ENCODE measurements at places on chromosomes 16 and 17.

DNA sequence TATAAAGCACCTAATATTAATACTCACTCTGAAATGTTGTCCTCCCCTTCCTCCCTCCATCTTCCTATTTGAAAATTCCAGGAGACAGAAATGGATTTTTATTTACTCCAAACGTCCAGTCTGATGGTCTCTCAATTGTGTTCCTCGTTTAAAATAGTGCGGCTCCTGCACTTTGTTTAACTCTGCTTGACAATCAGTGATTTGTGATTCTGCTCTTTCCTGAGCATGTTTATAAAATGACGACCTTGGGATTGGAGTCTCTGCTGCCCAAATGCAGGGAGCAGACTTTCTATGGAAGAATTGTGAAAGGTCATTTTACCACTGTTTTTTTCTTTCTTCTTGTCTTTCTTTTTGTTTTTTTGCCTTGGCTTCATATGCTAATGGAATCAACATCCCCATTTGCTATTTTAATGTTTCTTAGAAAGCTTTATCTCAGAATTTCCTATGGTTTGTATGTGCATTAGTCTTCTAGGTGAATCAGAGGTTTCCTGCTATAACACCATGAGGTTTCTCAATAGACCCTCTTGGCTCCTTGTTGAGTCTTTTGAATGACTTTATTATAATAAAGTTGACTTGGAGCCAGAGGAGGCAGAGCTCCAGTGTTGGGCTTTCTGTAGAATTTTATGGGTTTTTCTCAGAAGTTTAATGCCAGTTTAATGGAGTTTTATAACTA is 376.5 kb downstream of the CDH11 start:
- DNase-seq = no peak

DNA sequence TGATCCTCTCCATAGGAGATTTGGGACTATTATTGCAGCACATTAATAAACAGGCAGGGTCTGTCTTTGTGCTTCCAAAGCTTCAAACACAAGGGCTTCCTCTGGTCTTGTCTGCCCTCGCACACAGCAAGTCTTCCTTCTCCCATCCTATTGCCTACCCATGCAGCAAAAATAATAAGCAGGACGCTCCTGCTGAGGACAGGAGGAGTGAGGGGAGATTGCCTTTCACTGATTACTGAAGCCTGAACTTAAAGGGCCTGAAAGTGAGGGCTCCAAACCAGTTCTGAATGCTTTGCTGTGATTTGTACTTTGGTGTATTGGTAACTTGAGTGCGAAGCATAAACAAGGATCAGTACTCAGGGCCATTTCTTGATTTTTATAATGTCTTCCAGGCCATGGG is 197.6 kb upstream of the XYLT1 start:
- DNase-seq = no peak

DNA sequence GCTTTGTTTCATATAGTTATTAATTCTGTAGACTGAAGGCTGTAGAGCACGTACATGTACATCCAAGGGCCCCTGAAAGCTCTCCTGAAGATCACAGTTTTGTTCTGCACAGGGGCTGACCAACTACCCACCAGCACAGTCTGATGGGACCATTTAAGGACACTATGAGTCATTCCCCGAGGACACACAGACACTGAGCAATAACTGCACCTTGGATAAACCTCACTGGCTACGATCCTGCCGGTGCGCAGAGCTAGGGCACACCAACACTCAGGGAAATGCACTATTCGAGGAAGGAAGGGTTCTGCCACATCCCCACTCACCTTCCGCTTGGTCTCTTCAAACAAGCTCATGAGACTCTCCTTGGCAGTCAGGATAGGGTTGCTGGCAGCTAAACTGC is 20.3 kb downstream of the SMG6 start:
- no peak for DNase-seq

DNA sequence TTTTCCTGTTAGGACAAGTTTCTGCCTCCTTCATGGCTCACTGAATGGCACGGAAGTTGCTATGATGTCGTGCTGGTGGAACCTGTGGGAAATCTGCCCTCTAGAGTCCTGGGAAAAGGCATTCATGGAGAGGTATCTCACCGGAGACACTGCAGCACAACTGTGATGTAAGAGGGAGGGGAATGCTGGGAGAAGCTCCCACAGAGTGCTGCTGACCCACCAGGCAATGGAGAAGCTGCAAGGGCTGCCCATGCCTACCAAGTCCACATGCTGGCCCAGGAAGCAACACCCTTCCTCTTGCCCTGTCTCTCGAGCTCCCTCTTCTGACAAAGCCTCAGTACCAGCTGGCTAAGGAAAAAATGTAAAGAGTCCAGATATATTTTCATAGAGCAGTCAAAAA is 45.2 kb upstream of the SLC5A11 start:
- DNase-seq = no peak

DNA sequence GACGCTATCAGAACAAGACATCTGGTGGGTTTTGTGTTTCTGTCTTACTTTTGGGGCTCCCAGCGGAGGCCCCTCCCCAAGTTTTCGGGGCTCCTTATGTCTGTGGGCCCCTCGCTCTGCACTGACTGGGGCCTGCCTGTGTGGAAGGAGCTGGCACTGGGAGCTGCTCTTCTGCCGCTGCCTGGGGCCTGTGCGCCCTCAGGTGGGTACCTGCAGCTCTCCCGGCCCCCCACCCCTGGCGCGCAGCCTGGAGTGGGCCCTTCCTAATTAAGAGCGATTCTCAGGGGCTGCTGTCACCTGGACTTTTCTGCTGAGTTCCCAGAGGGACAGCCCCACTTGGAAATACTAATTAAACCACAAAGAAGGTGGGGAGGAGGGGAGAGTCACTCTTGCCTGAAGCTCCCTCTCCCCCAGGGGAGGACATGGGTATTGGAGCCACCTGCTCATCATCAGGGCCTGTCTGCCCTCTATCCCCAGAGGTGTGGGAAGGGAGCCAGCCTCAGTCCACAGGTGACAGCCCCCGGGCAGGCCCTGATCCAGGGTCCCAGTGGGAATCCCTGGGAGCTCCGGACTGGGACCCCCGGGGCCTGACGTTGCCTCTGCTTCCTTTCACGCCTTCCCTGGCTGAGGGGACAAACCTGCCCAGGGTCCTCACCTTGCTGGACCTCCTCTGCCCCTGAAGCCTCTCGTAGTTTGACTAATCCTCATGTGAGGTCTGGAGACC is 36.5 kb downstream of the GSE1 start:
- no peak for DNase-seq

GRCh38 chr17:40417258-40417608 is 463 bp downstream of the TOP2A start:
- DNase-seq = no peak

GRCh38 chr16:10646228-10646580 is 48.5 kb downstream of the TEKT5 start:
- no peak for DNase-seq

DNA sequence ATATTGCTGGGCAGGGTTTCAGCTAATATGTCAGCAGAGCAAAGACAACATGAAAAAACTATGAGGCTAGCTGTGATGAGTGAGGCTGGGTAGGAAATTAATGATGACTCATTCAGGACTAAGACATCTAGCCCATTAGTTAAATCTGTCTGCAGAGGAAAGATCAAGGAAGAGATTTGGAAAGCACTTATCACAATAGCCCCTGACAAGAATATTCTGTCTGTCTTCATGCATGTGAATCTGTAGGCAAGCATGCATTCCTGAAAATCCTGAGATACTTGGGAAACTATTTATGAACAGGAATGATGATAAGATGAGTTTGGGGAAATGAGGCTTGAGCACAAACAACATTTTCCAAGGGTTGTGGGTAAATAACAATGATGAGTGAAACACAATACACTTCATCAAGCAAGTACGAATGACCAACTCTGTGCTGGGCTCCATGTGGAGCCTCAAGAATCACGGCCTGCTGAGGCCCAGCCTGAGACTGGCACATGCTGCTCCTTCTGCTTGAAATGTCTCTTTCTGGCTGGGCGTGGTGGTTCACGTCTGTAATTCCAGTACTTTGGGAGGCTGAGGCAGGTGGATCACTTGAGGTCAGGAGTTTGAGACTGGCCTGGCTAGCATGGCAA is 96.5 kb upstream of the ASIC2 start:
- DNase-seq = no peak

GRCh38 chr16:54466233-54466632 is 179.6 kb upstream of the IRX3 start:
- DNase-seq = no peak

DNA sequence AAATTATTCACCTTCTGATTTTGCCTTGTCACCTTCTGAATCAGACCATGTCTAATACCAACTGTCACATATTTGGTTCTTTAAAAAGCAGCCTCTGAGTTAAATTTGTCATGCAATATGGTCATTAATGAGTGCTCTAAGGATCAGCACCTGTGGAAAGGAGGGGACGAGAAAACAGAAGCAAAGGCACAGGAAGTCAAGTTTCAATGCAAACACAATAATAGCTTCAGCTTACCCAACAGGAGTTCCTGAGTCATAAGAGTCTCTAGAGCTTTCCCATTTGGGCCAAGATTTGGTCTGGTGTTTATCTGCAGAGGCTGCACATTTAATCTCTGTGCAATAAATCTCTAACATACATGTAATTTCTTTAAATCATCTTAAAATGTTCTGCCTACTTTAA is 889.8 kb downstream of the CDH8 start:
- no peak for DNase-seq

- no peak for DNase-seq
Measured at GRCh38 chr16:50445621-50446555, 77.1 kb upstream of the BRD7 start.

- no peak for DNase-seq
Measured at GRCh38 chr17:79041723-79042420, 17.9 kb downstream of the C1QTNF1 start.

GRCh38 chr17:59616253-59616920 is 3.3 kb upstream of the CLTC start:
- no peak for DNase-seq

- peak; percentile 12 for DNase-seq
Measured at GRCh38 chr17:3915995-3916696, at the start of gene P2RX1. Gene P2RX1, minus strand, starts transcription at chr17:3916465. Its CDS starts 240 bp downstream, at chr17:3916225.

DNA sequence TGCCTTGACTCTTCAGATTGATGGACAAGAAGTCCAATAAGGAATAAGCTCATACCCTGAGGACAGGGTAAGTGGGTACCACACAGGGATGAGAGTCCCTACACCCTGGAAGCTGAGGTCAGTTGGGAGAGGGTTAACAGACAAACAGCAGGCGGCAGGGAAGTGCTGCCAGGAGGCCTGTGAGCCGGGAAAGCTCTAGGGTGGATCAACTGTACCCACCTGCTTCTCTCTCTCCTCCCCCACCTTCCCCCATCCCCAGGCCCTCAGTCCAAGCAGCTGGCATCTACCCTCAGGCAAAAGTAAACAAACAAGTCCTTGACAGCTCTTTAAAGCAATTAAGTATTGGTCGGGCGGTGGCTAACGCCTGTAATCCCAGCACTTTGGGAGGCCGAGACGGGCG is 20.7 kb upstream of the MYLK3 start:
- DNase-seq = no peak

DNA sequence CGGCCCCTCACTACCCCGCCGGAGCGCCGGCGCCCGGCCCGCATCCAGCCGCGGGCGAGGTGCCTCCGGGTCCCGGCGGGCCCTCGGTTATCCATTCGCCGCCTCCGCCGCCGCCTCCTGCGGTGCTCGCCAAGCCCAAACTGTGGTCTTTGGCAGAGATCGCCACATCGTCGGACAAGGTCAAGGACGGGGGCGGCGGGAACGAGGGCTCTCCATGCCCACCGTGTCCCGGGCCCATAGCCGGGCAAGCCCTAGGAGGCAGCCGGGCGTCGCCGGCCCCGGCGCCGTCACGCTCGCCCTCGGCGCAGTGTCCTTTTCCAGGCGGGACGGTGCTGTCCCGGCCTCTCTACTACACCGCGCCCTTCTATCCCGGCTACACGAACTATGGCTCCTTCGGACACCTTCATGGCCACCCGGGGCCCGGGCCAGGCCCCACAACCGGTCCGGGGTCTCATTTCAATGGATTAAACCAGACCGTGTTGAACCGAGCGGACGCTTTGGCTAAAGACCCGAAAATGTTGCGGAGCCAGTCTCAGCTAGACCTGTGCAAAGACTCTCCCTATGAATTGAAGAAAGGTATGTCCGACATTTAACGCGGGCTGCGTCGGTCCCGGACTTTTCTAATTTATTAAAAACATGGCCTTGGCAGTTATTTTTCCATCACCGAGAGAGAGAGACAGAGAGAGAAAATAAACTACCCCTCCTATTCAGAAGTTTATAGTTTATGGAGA is 2.8 kb downstream of the IRX5 start:
- no peak for DNase-seq

DNA sequence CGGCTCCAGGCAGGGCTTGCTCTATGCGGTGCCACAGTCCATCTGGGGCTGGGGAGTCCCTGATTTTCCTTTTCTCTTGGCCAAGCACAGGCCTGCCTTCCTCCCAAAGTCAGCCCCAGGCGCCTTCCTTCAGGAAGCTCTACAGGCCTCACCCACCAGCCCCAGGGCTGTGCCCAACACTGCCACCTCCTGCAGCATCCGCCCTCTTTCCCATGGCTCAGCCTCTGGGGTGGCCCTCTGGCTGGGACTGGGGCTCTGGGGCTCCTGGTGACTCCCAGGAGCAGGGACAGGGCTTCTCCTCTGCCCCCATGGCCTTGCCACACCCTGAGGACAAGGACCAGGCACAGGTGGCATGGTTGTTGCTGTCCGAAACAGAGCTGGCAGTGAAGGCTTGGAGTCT is 817 bp downstream of the ITGB4 start:
- DNase-seq = no peak

- no peak for DNase-seq
Measured at GRCh38 chr17:17810895-17811248, 25.9 kb downstream of the SREBF1 start.

GRCh38 chr17:76083536-76084182 is 4.7 kb downstream of the ZACN start:
- no peak for DNase-seq

GRCh38 chr16:85306071-85306792 is 194.0 kb upstream of the CIBAR2 start:
- DNase-seq = peak; percentile 57

- no peak for DNase-seq
Measured at GRCh38 chr17:61583242-61583641, 7.8 kb downstream of the NACA2 start.

- DNase-seq = peak; percentile 3
Measured at GRCh38 chr16:3879258-3879886, 1.1 kb downstream of the CREBBP start.

DNA sequence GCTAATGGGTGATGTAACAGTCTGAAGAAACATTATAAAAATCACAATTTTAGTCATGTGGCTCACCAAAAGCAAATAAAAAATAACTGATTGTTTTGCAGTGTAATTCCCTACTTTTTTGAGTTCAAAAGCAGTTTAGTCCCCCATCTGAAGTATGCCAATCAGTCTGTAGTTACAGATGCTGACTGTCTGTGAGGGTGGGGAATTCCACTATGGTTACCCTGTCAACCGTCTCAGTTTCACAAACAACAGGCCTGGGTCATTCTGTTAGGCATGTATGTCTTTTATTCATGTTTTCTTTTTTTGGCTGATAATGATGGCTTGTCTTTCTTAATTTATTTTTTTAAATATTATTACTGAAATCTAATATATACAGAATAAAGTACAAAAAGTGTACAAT is 69.3 kb downstream of the STXBP4 start:
- DNase-seq = no peak

GRCh38 chr17:80513892-80514291 is 30.7 kb upstream of the RPTOR start:
- no peak for DNase-seq

Data from CD4-positive, CD25-positive, alpha-beta regulatory T cell (primary cell).